ENCODE measurements at places on chromosomes 1 and 21. TPM values are rescaled to one million over a fixed set of nuclear protein-coding genes. Genes with fewer than 3 reads are reported as not detected.

LMX1A gene
- total RNA-seq, result not detected

PSMG1 gene
- total RNA-seq, result 84.3 TPM

LRRN2 gene
- total RNA-seq, result not detected

SCYL3 gene
- 16.8 TPM for total RNA-seq

FCGR2B gene
- total RNA-seq, result not detected

ZNF669 gene
- 10.0 TPM for total RNA-seq

HCRTR1 gene
- total RNA-seq, result not detected

TACSTD2 gene
- not detected for total RNA-seq

TGFB2 gene
- total RNA-seq, result not detected

CD1C gene
- not detected for total RNA-seq

KDF1 gene
- not detected for total RNA-seq

PCP4L1 gene
- 0.15 TPM for total RNA-seq

SMCP gene
- not detected for total RNA-seq

PADI1 gene
- not detected for total RNA-seq

OR6N1 gene
- not detected for total RNA-seq

TSNAX gene
- total RNA-seq, result 44.5 TPM

Measured in activated CD4-positive, alpha-beta T cell treated with anti-CD3 and anti-CD28 coated beads, Interleukin-2, amount 10 ng/mL, durations not matched to agents 7 days and 5 days (primary cell).